HuH-7 (cell line): ENCODE measurements at places on chromosomes 5 and 9.

DNA sequence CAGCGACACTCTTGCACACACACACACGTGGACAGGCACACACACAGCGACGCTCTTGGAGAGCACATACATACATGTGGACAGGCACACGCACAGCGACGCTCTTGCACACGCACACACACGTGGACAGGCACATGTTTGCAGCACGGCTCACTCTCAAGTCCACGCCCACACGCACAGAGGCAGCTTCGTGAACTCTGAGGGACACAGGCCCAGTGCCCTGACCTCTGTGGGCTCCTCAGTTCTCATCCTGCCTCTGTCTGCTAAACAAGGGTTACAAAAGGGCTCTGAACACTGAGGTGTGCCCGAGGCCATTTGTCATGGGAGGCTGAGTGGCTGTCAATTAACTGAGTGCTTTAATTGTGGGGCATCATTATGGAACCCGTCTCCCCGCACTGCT is 558.8 kb upstream of the ADAMTS16 start:
- DNase-seq = no peak

DNA sequence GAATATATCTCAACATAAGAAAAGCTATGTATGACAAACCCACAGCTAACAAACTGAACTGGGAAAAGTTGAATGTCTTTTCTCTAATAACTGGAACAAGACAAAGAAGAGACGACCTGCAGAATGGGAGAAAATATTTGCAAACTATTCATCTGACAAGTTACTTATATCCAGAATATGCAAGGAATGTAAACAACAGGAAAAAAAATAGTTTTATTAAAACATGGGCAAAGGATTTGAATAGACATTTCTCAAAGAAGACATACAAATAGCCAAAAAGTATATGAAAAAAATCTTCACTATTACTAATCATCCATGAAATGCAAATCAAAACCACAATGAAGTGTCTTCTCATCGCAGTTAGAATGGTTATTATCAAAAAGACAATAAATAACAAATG is 181.7 kb upstream of the TLX3 start:
- DNase-seq = no peak

DNA sequence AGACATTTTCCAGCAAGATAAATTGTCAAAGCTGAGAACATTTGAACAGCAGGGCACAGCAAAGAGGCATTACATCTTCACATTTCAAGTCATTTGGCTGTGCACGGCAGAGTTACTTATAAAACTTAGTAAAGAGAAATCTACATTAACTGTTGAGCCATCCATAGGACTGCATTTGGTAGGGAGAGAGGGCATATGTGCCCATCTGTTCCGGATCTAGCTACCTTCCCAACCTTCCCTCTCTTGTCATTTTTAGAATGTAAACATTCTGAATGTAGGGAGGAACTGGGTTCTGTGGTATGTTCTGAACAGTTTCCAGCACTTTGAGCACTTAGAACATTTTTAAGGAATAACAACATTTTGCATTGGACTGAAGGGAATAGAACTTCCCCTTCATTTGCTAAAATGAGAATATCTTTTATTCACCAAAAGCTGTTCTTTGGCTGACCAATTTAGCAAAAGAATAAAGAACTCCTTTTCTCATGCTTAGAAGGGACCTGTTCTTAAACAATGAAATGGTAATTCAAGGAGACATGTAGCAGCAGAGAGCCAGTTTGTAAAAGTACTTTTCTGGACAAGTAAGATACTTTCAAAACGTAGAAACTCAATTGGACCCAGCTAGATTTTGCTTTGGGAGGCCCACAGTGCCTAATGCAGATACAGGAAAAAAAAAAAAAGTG is 104.4 kb downstream of the CETN3 start:
- no peak for DNase-seq

- DNase-seq = no peak
These were observed 64.2 kb downstream of the RFK start for GRCh38 chr9:76330034-76330433.

- DNase-seq = no peak
These were observed 551.1 kb downstream of the EFNA5 start for GRCh38 chr5:107119656-107120055.

DNA sequence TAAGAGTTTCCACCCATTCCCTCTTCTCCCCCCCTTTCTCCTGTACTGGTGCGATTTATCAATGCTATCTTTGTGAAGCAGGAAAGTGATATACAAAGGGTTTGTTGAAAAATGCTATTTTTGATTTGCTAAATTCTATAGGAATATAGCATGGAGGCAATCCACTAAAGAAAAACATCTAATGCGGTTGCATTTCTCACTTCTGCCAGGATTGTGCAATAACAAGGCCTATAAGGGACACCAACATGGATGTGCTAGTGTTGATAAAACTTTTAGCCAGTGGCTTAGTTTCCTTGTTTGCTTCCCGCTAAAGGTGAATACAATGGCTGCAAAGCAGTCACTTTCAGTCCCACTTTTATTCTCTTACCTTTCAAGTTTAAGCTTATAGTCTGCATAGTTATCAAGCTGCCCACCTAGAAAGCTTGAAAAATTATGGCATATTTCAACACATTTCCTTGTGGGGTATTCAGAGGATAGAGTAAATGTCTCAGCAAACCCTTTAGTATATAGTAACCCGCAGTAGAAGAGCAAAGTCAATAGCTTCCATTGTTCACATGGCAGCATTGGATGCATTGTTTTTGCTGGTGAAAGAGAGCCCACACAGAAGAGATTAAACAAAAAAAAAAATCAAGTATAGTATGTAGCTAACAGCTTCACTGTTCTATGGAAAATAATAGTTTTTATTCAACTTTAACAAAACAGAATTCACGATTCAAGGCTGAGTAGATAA is 674.6 kb upstream of the SEMA6A start:
- no peak for DNase-seq

- DNase-seq = no peak
These were observed 234.7 kb downstream of the SLF1 start for GRCh38 chr5:94853120-94853519.

GRCh38 chr9:35277628-35278359 is 116.0 kb downstream of the UNC13B start:
- DNase-seq = no peak

DNA sequence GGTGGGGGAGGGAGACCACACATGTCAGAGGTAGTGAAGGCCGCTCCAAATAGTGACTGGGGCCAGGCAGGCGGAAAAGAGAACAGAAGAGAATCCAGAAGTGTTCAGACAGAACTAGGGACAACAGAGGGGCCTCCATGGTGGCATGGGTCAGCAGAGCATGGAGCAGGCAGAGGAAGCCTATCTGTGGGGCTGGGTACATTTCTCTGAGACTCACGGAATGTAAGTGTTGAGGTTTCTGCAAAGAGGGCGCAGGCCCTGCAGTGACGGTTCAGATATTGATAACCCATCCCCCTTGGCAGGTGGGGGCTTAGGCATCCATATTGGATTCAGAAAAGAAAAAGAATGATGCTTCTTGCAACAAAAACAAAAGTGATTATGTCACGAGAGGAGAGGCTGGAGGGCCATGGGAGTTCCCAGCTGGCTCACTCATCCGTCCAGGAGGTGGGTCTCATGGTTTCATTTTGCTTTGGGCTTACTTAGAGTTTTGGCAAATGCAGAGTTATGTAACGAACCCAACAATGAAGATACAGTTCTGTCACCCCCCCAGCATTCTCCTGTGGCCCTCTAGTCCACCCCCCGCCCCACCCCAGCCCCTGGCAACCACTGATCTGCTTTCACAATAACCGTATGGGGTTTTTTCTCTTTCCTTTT is 5.4 kb upstream of the RMND5B start:
- no peak for DNase-seq

DNA sequence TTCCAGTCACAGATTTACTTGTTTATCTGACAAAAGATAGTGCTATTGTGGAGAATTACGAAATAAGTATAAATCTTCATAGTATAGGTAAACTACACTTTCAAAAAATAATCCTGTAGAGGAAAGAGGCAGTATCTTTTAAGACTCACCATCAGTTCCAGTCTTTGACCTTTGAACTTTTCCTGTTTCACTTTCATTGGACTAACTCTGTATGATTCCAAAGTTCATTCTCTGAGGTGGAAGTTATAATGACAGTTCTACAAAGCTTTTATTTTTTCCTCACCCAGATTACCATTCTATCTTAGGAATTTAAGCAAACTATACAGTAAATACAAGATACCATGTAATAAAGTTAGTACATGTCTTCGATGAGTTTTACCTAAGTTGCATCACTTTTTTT is 901.3 kb upstream of the SEMA6A start:
- DNase-seq = no peak
